ENCODE measurements at places on chromosomes 6 and 20.

GRCh38 chr6:151240036-151240685 lies 394 bp downstream of the AKAP12 start:
- DNase-seq = no peak

GRCh38 chr6:130513770-130514169 lies 148.0 kb downstream of the TMEM200A start:
- peak; percentile 25 for DNase-seq

GRCh38 chr6:6942831-6943230 lies 164.9 kb upstream of the RREB1 start:
- DNase-seq = peak; percentile 2

DNA sequence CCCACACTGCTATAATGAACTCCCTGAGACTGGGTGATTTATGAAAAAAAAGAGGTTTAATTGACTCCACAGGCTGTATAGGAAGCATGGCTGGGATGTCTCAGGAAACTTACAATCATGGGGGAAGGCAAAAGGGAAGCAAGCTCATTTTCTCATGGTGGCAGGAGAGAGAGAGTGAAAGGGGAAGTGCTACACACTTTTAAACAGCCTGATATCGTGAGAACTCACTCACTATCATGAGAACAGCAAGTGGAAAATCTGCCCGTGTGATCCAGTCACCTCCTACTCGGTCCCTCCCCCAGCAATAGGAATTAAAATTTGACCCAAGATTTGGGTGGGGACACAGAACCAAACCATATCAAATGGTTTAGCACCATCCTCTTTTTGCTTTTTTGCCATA lies 116.6 kb upstream of the CEP162 start:
- DNase-seq = no peak

GRCh38 chr20:59923514-59923913 lies 9.9 kb downstream of the SYCP2 start:
- DNase-seq = no peak

DNA sequence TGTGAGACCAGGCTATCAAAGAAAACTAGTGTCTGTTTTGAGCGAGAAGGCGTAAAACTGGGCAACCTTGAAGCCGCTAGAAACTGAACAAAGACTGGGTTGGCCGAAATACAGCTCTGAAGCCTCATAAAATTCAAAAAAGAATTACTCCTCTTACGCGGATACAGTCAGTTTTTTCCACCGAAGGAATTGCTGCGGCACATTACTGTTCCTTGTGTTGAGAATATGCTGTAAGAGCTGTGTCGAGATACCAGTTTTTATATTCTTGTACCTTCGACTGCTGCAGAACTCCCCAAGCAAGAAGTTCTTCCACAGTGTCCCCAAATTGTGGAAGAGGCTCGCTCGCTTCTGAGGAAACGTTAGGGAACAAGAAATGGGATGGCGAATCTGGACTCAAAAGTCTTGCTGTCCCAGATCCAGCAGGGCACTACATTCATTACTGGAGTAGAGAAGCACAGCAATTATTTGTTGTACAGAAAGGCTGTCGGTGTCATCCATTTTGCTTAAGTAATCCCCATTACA lies 523 bp upstream of the COX7A2 start:
- DNase-seq = no peak
